ENCODE measurements at places on chromosomes 1 and 21.

DNA sequence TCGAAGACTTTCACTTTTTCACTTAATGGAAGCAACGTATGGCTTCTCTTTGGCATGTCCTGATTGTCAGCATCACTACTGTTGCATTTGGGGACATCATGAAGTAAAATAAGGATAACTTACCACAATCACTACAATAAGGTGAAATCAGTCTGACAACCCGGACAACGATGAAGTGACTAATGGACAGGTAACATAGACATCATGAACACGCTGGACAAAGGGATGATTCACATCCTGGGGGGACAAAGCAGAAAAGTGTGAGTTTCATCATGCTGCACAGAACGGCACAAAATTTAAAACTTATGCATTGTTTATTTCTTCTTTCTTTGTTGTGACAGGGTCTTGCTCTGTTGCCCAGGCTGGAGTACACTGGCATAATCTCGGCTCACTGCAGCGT, 53.9 kb downstream of the FH start:
- DNase-seq, result no peak

- no peak for DNase-seq
Observed at GRCh38 chr1:245622332-245623014, 467.7 kb downstream of the KIF26B start.

DNA sequence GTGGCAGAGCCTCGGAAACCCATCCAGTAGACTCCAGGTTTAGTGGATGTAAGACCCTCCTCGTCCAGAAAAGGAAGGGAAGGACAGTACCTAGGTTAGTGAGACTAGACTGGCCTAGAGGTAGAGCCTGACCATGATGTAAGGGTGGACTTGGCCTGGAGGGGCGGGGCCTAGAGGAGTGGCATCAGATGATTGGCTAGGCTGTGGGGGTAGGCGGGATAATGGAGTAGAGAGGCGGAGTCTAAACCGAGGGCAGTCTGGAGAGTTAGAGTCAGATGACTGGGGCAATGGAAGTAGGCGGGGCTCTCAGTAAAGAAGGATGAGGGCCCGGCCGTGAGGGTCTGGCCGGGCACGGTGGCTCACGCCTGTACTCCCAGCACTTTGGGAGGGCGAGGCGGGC, 70.1 kb downstream of the EPHB2 start:
- DNase-seq, result peak; percentile 15

- no peak for DNase-seq
Observed at GRCh38 chr1:96944432-96945092, 223.0 kb downstream of the PTBP2 start.

- no peak for DNase-seq
Observed at GRCh38 chr1:194194724-194195123, 1008.3 kb upstream of the B3GALT2 start.

DNA sequence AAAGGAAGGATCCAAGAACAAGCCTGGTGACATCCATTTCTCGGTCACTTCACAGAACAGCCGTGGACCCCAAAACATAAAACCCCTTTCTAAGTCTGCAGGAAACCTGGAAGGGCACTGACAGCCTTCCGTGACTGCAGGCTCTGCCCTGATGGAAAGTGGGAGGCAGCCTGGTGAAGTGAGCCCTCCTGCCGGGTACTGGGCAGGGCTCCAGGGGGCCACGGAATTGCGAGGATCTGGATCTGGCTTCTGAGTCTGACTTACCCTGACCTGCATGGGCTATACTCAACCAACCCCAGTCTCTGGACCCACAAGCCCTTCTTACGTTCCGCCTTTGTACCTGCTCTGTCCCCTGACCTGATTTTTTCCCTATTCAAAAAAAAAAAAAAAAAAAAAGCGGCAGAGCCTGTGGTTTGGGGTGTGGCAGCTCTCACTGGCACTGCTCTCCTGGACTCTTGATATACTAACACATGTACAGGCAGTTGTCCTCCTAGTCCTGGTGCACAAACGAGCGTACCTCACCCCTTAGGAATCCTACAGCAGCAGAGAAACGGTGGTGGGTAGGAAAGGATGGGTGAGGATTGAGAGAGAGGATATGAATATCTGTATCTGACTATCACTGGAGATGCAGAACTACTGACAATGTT, 82.9 kb downstream of the BEND5 start:
- DNase-seq, result no peak

- no peak for DNase-seq
Observed at GRCh38 chr1:48470950-48471690, 884 bp downstream of the SPATA6 start.

DNA sequence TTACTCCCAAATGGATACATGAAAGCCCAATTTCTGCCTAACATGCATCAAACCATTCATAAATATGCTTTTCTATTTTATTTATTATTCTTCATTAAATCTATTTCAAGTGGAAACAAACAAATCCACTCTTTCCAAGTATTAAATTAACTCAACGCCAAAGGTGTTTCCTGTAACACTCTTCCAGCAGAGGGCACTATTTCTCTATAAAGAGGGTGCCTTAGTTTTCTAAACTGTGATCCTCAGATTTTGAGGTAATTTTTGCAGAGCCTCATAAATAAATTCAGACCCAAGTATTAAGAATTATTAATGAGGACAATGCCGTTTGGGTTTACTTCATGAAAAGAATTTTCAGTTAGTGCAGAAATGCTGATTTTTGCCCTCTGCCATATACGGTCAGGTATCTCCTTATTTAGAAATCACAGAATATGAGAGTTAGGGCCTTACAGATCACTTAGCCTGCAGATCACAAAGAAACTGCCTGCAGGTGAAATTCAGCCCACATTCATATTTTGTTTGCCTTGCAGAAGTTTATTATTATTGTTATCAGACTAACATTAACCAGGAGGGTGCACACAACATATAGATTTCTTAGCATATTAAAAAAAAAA, 40.1 kb upstream of the MYSM1 start:
- no peak for DNase-seq

- no peak for DNase-seq
Observed at GRCh38 chr21:46188226-46189212, 4.3 kb upstream of the SPATC1L start.

DNA sequence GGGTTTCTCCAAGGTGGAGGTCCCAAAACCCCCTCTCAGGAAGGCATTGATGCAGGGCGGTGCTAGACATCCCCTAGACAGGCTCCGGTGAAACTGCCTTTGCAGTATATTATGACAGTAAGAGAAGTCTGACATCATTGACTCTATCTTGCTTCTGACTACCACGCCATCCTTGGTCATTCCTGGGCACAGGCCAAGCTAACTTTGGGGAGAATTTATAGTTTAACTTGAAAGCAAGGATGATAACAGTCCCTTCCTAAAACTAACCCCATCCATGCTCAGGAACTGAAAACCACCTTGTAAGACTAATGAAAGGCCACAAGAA, 30.3 kb downstream of the RSPH1 start:
- no peak for DNase-seq

DNA sequence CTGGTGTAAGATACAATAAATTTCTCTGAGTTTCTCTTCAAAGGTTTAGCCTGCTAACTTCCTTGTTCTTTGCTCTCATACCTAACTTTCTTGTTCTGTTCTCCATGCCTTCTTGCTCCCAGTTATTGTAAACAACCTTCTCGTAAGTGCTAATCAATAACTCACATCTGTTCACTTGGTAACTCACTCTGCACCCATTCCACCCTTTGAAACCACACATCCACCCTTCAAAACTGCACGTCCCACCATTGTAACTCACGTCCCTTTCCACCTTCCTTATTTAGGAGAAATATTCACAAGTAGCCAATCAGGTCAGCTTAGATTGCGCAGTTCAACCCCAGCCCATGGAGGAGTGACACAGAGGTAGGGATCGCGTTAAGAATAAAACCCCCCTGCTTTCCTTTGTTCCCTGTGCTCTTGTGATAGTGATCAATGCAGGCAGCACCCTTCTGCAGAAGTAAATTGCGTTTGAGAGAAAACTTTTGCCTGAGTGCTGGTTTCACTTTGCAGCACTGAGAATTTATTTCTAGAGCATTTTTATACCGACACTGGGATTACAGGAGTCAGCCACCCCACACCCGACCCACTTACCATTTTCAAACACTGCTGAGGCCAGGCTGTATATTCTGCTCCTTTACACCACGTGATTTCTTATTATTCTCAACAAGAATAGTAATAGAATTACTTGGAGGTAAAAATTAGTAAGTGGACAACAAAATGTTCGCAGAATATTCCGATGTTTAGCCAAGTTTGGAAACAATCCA, 789.2 kb upstream of the RGS18 start:
- no peak for DNase-seq

GRCh38 chr1:97392701-97393100, 528.1 kb downstream of the DPYD start:
- no peak for DNase-seq

DNA sequence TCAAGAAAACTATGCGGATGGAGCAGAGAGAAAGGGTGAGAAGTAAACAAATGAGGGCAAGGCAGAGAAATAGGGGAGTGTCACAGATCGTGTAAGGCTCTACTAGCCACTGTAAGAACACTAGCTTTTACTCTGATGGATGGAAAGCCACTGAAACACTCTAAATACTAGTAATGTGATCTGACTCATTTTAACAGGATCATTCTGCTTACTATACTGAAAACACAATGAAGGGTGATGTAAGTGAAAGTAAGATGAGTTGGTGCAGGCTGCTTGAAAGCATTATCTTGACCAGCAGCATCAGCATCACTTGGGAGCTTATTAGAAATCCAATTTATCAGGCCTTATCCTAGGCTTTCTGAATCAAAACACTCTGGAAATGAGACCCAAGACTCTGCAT, 32.7 kb downstream of the TUT4 start:
- DNase-seq, result no peak

DNA sequence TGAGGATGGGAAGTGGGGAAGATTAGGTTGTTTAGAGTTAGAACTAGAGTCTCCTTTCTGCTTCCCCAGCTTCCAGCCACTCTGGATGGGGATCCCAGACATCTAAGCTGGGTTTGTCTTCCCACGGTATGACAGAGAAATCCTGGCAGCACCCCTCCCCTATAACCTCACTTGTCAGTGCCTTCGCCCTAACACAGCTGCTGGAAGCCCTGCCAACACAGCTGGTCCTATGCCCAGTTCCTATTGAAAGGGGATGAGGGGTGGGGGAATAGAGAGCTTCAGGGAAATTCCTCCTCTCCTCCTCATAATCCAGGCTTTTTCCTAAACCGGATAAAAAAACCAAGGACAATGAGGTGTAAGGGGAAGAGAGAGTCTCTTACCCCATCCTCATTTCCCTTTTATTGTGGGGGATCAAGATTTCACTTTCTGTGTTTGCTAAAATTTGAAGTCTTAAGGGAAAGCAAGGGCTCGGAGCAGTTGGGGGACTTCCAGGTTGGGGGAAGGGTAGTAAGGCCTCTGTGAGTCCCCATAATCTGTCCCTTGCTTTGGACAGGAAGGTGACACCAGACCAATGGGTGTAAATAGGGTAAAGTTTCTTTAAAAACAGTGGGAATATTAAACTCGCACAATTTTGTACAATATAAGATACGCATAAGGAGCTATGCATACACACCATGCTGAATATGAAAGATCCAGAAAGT, 590 bp downstream of the TMOD4 start:
- DNase-seq, result no peak

GRCh38 chr21:22280851-22281250, 1282.6 kb downstream of the NCAM2 start:
- no peak for DNase-seq

GRCh38 chr1:154998201-154998780, 4.3 kb upstream of the ZBTB7B start:
- no peak for DNase-seq

- no peak for DNase-seq
Observed at GRCh38 chr1:234409328-234409727, 36.1 kb downstream of the COA6 start.

DNA sequence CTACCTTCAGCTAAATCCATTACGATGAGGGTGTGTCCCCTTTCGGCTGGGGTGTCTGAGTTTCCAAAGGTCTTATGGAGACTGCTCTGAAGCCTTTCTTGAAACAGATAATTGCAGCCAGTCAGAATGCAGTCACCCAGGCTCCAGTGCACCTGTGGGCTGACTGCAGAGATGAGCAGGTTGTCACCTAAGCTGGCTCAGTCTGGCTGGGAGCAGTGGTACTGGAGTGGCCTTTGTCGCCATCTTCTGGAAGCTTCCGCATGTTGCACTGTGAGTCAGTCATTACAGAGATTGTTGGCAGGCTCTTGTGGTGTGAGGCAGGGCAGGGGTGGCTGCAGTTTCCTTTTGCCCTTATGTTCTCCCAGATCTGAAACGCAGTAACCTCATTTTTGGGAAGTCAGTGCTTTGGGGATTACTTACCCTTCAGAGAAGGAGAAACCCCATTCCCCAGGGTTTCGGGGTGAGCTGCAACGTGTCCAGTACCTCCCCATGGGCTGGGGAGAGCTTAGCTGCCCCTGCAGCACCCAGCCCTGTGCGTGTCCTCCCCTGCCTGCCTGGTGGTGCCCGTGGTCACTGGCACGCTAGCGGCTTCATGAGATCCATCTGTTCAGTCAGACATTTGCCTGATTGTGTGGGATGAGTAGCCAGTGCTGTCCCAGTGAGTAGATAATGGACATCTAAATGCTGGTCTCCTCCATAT, 48.0 kb downstream of the SMYD2 start:
- peak; percentile 67 for DNase-seq

DNA sequence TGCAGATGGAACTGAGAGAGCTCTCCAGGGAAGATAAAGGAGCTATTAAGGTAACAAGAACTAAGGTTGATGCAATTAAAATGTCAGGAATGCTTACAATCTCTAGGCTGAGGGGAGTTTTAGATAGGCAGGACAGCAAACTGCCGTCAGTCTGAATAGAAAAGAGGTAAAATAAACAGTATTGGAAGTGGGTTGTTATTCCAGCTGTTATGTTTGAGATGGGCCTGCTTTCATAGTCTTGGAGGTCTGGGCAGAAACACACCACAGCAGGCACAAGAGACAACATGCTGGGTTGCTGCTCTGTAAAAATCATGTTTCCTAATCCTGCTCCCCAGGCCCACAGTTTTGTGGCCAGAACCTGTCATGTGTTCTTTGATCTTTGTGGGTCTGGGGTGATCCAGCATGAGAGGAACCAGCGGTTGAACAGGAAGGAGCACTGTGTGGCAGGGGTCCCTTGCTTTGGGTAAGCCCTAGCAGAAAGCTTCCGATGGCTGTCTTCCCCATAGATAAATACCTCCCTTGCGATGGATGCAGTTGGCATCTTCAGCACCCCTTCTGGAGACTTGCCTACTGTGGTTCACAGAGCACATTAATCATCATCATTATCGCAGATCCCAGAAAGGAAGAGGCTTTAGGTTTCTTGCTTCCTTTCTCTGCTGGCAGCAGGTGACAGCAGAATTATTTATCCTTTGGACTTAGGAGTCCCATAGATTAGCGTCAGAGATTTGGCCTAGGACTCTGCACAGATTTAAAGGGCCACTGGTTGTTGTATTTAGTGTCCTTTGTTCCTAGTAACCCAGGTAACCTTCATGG, 97.1 kb downstream of the AK5 start:
- DNase-seq, result no peak

DNA sequence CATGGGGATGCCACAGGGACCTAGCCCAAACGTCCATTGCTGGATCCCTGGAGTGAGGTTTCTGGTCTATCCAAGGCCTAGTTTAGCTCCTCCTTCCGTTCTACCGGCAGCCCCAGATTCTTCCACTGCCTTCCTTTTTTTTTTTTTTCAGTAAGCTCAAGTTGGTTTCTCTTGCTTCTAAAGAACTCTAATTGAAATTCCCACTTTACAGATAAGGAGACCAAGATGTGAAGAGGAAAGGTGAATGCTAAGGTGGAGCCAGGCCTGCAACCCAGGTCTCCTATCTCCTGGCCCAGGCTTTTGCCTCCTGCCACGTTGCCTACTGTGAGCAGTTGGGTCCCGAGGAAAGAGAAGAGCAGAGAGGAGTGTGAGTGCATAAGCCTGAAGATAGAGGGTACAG, 31.5 kb upstream of the CLIC4 start:
- no peak for DNase-seq
